ENCODE measurements at places on chromosomes 7 and 10.
A peak's percentile ranks its signal among the peaks of the same experiment; 100 is the strongest.

DNA sequence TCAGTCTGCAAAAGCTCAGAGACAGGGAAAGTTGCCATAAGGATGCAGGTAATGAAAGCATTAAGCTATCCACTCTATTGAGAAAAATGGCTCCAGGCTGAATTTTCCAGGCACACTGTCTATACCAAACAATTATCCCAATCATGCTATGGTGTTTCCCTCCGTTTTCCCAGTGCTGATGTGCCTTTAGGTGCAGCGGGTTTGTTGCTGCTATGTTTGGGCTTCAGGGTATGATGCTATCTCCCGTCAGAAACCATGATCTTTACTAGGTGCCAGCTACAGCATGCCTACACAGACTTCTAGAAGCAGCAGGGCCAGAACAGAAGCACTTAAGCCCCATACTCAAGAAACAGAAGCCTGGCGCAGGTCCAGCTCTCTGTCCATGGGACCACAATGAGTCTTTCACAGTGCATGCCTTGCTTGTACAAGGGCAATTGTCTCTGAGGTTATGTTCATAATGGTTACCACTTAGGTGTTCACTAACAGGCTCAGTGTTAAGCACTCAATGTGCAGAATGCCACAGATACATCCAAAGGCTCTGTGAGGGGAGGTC is 19.4 kb downstream of the STEAP1B start:
- DNase-seq = peak; percentile 82

DNA sequence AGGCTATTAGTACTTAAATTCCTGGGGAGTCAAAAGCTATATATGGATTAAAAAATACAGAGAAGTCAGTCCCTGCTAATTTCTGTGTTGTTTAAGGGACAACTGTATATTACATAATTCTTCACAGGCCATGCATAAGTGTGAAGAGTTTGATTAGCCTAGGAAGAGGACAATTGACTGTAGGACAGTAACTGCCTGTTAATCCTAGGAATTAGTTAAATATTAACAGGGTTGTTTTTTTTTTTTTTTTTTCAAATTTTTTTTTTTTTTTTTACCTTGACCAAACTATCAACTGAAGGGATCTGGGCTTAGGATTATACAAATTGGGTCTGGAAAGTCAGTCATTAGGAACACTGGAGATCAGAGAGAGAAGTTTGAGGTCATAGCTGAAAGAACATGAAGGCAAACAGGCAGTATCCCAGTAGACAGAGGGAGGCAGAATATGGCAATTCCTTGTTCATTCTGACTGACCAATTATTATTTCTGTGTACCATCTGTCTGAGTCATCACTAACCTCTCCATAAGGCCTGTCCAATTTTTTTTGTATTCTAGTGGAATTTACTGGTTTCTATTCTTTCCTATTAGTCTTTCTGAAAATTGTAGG is 1139.2 kb downstream of the SORCS1 start:
- DNase-seq = no peak

DNA sequence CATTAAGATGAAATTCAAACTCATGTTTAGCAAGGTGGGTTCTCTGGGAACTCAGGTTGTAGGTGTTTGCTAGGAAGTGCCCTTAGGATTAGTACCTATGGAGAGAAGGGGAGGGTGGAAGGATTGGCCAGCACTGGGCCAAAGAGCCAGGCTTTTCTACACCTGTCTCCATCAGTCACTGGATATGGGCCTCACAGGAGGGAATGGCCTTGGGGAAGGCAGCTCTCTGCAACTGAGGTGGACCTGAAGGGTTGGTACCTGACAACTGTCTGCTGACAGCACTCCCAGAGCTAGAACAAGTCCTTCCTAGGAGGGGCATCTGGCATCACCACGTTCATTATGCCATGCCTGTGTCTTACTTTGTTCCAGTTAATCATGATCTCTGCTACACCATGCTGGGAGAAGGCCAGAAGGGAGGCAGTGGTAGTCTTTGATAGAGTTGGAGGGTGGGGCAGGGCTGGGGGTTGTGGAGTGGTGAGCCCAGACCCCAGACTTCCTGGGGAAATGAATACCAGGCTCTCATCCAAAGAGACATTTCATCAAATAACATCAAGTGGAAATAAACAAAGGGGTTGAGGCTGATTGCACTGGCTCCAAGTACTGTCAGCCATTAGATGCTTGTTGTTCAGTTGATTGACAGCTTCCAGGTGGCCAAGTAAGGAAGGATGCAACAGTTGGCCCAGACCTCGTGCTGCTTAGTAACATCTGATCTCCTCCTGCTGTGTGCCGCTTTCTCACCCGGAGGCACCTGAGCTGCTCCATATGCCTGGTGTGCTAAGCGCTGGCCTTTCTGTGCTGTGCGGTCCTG is 70.6 kb upstream of the PIK3CG start:
- peak; percentile 24 for DNase-seq

DNA sequence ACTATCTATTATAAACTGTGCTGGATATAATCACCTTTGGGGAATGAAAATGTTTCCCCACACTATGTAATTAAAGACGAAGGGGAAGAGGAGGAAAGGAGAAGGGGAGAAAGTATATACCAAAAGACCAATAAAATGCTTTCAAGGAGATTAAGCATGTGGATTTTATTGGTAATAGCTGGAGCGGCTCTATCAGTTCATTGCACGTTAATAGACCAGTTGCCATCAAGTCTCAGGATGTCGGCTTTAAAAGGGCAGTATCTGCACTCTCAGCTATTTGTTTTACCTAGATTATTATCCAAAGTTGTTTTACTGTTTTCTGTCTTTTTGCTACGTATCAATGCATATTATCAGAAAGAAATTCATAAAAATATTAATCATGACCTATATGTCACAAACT is 9.0 kb downstream of the ETV1 start:
- no peak for DNase-seq

- no peak for DNase-seq
Observed at GRCh38 chr10:103917302-103918052, 507 bp downstream of the STN1 start.

DNA sequence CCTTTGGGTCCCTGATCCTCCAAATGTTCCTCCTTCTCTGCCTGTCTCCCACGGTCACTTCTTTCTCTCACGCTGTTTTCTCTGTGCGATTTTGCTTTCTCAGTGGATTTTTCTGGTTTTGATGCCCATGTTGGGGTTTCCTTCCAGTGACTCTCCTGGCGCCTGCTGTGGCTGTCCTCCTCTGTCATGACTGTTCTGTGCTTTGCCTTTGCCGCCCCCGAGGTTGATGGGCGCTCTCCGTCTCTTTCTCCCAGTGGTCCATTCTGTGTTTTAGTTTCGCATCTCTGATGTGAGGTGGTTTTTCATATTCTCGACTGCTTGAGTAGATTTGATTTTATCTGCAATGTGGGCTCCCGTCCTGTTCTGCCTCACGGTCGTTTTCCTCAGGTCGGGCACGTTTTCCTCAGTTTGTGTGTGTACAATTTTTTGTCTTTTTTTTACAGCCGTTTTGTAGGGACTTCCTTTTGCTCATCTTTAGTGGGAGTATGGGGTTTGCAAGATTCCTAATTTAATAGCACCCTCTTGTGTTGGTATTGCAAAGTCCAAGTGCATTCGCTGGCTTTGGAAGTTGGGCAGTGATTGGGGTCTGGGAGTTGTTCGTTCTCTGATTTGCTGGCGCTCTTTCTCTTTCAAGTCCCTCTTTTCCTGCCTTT is 100.0 kb downstream of the INPP5A start:
- no peak for DNase-seq

GRCh38 chr7:25427721-25428120 is 199.4 kb upstream of the NPVF start:
- DNase-seq = no peak

- DNase-seq = no peak
Observed at GRCh38 chr7:32905175-32905662, 13.7 kb upstream of the KBTBD2 start.

DNA sequence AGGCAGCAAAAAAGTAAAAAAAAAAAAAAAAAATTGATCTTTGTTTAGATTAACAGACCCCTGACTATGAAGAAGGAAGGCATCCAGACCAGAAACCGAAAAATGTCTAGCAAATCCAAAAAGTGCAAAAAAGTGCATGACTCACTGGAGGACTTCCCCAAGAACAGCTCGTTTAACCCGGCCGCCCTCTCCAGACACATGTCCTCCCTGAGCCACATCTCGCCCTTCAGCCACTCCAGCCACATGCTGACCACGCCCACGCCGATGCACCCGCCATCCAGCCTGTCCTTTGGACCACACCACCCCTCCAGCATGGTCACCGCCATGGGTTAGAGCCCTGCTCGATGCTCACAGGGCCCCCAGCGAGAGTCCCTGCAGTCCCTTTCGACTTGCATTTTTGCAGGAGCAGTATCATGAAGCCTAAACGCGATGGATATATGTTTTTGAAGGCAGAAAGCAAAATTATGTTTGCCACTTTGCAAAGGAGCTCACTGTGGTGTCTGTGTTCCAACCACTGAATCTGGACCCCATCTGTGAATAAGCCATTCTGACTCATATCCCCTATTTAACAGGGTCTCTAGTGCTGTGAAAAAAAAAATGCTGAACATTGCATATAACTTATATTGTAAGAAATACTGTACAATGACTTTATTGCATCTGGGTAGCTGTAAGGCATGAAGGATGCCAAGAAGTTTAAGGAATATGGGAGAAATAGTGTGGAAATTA is 19.4 kb downstream of the GATA3 start:
- DNase-seq = no peak

DNA sequence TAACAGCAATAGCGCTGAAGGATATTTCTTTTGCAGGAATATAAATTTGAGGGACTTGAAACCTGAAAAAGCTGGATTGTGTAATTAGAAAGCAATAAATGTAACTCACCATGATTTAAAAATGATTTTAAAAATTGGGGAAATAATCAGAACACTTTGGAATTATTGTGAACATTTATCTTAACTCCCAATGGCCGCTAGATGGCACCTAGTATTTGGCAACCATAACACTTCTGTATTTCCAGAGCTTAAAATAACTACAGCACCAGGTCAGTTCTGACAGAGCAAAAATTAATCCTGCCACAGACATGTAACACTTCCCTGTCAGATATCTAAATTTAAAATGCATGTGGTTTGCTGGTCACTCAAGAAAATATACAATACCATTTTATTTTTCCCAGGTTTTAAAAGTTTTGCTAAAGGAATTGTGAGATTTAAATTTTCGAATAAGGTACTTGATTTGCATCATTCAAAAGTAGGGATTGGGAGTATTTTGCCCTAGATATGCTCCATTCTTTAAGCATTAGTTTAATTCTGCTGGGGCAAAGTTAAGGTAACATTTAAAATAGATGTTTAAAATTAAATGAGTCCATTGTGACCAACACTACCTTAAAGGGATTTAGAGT is 144.5 kb downstream of the PPP1R3A start:
- no peak for DNase-seq

DNA sequence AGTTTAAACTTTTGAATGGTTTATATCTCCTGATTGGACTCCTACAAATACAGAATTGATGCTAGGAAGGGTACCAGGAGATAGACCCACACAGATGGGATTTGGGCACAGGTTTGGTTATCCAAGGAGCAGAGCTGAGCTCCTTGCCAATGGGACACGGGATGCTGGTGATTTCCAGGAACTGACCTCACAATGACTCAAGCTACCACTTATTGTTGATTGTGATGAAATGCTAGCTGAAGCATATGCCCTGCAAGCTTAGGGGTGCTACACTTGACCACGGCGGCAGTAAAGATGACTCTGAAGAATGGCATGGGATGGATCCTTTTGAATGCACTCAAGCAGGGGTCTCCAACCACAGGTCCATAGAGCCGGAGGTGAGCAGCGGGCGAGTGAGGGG is 45.5 kb upstream of the VKORC1L1 start:
- DNase-seq = no peak

DNA sequence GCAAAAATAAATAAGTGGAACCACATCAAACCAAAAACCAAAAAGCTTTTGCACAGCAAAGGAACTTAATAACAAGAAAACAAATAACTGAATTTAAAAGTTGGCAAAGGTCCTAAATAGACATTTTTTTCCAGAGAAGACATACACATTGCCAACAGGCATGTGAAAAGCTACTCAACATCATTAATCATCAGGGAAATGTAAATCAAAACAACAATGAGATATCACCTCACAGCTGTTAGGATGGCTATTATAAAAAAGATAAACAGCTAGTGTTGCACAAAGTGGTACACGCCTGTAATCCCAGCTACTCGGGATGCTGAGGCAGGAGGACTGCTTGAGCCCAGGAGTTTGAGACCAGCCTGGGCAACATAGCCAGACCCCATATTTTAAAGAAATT is 2.2 kb upstream of the SUN3 start:
- no peak for DNase-seq

- DNase-seq = peak; percentile 35
Observed at GRCh38 chr7:105866102-105866801, 10.1 kb downstream of the ATXN7L1 start.

- DNase-seq = no peak
Observed at GRCh38 chr10:42475168-42476098, 162.9 kb downstream of the ZNF33B start.

GRCh38 chr7:38151556-38151955 is 26.5 kb upstream of the STARD3NL start:
- DNase-seq = no peak

DNA sequence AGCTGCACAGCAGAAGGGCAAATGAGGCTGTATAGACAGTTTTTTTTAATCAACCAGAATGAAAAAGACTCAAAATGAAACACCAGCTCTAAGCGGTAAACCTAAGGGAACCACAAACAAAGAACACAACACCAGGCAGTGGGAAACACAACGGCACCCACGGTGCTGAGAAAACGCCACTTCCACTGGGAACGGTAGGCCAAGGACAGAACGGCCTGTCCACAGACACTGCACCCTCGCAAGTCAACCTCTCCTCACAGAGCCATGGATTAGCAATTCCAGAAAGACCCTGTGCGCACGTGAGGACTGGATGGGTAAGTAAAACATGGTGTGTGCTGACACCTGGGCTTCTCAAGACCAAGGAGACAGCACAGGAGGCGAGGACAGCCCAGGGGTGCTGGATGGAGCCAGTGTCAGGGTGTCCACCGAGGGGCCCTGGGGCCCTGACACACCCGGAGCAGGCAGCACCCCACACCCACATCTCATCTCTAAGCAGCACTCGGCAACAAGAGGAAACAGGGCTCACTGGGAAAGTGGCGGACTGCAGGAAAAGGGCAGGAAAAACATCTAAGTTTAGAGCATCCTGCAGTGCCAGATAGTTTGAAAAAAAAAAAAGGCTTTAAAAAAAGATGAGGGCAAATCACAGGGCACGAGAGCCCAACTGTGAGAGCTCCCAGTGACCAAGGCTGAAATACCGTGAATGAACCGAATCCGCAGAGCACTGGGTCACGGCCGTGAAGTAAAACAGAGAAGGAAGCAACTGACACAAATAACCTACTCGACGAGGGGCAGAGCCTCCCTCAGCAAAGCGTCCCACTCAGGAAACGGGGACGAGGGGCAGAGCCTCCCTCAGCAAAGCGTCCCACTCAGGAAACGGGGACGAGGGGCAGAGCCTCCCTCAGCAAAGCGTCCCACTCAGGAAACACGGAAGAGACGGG is 120.2 kb downstream of the MAD1L1 start:
- DNase-seq = no peak

DNA sequence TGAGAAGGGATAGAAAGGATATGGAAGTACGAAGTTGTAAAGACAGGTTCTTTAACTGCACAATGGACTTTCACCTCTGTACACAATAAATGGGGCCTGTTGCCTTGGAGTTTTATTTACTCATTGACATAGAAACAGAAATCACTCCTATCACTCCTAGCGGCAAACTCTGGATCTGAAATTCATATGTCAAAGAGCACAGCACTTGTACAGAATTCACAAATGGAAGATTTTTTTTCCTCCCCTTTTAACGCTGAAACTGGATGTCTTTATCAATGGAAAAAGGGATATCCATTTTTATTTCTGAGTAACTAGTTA is 18.2 kb downstream of the NT5C3A start:
- DNase-seq = no peak

GRCh38 chr7:7109934-7110333 is 72.4 kb upstream of the C1GALT1 start:
- no peak for DNase-seq

Measured in NCI-H187 (cell line).